ENCODE measurements at places on chromosomes 3 and 15.

- no peak for DNase-seq
These were observed 14.8 kb upstream of the TMEM108 start for GRCh38 chr3:133023362-133023761.

DNA sequence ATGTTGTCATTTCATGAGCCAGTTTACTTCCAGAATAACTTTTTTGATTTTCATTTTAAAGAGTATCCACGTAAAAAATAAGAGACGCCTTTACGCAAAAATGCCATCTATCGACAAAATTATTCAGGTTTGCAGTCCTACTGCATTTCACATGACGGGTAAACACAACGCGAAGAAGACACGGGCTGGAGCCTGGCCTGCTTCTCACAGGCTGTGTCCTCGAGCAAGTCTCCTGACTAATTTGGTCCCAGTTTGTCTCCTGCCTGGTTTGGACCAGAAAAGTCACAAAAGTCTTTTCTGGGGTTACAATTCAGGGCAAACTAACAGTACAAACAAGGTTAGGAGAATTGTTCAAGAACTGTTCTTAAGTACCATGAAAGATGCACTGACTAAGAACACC lies 51.7 kb downstream of the CHSY1 start:
- no peak for DNase-seq

- no peak for DNase-seq
These were observed 39.6 kb downstream of the MAP3K13 start for GRCh38 chr3:185402561-185402960.

DNA sequence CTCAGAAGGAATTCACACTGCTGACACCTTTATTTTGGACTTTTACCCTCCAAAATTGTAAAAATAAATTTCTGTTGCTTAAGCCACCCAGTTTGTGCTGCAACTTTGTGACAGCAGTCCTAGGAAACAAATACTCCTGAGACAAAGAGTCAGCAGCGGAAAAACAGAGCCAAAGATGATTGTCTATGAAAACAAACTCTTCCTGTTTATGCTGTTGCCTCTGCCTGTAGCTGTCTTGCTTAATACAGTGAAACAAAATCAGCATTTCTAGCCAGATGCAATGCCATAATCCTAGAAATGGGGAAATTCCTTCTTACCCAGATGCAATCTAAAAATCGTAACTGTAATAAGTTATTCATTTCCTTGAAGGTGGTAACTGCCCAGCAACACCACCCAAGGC lies 387.5 kb upstream of the ATP11B start:
- no peak for DNase-seq
